ENCODE measurements at places on chromosomes 5 and 9. TPM values are rescaled to one million over a fixed set of nuclear protein-coding genes. Genes with fewer than 3 reads are reported as not detected.
A peak's percentile ranks its signal among the peaks of the same experiment; 100 is the strongest.

The MEF2C gene
- 118 TPM for total RNA-seq

- DNase-seq, result no peak
These were observed 45.2 kb downstream of the VAV2 start for GRCh38 chr9:133946840-133947486.

The RAB3C gene
- total RNA-seq, result 0.38 TPM

DNA sequence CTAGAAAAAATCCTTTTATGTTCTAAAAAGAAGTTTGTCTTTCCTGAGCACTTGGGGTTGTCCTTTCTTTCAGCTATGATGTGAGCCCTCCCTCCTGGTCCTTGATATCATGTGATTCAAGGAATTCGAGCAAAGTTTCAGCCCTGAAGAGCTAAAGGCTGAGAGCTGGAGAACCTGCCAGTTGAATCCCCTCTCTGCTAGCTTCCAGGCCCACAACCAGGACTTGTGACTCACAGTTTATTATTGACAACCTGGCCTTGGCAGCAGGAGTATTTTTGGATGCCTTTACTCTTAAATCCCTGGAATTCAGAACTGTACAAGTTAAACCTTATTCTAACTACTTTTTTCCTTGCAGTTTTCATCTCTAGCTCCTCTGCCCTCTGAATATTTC is 182.8 kb downstream of the SPOCK1 start:
- peak; percentile 39 for DNase-seq

- no peak for DNase-seq
These were observed 10.7 kb upstream of the CLK4 start for GRCh38 chr5:178637356-178638074.

DNA sequence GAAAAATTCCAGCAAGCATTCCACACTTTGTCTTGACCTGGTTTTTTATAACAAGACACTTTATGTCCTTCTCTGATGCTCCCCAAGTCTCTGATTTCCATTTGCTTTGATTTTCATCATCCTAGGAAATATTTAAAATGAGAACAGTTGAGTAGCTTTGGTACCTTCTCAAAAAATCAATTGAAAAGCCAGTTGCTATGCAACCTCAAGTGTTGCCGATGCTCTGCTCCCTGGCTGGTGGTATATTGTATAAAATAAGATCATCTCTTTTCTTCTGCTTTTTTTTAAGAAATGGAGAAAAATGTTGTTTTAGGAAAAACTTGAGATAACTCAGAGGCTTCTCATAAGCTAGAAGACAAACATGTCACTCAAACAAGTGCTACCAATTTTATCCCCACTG is 109.7 kb downstream of the ZNF354C start:
- no peak for DNase-seq

The SLC36A2 gene
- total RNA-seq, result not detected

DNA sequence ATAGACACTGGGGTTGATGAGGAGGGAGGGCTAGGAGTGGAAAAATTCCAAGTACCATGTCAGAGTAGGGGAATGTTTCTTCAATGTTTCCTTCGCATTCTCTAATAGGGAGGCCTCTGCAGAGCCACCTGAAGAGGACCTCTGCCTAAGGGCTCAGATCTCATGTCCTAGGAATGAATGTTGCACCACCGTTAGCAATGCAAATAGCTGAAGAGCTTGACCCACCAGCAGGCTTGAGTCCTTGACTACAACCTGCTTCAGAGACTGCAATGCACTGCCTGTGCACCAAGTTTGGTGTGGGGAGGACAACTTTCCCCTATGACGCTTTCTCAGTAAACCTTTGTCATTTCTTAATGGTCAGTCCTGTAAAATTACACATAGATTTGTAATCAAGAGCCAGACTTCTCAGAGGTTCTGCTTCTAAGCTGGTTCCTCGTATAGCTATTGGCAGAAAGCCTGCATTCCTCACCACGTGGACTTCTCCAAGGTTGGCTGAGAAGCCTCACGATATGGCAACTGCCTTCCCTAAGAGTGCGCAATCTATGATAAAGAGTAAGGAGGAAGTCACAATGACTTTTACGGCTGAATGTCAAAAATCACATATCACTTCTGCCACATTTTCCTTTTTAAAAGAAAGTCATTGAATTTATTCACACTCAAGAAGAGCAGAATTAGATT is 600.7 kb upstream of the PTGER4 start:
- DNase-seq, result no peak

GRCh38 chr5:98768160-98768959 is 5.1 kb upstream of the RGMB start:
- no peak for DNase-seq

DNA sequence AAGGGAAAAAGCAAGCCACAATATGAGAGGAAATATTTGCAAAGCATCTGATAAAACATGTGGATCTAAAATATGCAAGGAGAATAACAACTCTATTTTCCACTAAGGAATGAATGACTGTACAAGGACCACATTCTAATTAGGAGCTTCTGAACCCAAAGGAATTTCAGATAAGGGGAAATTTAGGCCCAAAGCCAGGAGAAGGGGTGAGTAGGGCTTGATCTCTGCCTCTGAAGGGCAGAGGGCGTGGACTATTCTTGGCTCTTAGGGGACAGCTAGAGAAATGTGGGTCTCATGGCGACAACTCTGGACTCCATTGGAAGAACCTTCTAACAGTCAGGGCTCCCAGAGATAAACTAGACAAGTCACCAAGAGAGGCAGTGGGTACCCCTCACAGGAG is 132.7 kb upstream of the GABRP start:
- DNase-seq, result no peak

- peak; percentile 72 for DNase-seq
These were observed 116.1 kb downstream of the KDM4C start for GRCh38 chr9:6873857-6874256.

The C5orf58 gene
- not detected for total RNA-seq

The BASP1 gene
- 2.4 TPM for total RNA-seq

The ZDHHC11B gene
- total RNA-seq, result not detected

GRCh38 chr5:172637740-172638139 is 3.3 kb upstream of the NEURL1B start:
- DNase-seq, result no peak

DNA sequence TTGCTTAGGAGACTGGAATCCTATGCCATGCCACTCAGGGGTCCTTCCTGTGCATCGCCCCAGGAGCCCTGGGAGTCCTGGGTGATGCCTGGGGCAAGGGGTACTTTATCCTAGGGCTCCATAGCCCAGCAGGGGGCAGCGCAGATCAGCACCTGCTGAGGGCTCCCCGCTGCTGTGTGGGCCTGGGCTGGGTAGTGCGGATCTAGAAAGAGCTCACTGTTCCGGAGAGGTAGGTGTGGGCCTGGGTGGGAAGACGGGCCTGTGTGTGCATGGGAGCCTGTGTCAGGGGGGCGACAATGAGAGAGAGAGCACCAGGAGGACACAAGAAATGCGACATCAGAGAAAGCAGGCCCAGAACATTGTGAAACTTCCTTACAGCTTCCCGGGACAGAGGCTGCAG is 11.4 kb upstream of the DAB2IP start:
- no peak for DNase-seq

GRCh38 chr5:110478895-110479294 is 247.6 kb downstream of the TMEM232 start:
- no peak for DNase-seq

GRCh38 chr5:76859591-76860247 is 9.9 kb downstream of the S100Z start:
- DNase-seq, result no peak

All from dermis microvascular lymphatic vessel endothelial cell (primary cell).